ENCODE measurements at places on chromosomes 5 and 9.

DNA sequence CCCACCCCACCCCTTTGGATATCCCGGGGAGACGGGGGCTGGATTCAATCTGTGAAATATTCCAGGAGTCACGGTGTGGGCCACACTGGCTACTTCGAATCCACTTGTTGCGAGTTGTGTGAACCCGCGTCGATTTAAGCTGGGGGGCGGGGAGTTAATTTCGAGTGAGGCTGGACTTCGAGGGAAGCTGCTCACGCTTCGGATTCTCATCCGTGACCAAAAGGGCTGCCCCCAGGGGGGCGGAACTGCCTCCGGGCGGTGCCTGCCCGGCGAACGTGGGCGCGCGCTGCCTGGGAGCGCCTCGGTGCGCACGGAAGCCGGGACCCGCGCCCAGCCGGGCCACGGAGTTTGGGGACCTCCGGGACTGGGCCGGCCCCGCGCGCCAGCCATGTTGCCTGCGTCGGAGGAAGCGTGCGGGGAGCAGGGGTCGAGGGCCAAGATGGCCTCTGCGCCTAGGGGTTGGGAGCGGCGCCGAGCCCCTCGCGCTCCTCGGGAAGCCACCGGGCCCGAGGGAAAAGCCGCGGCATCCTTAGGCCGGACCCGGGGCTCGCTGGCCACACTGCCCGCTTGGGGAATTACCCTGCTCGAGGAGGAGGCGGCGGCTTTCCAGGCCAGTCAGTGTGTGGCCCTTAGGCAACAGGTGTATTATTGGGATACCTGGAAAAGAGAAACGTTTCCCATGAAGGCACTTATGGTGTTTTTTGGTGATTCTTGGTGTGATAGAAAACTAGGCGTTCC is 975 bp downstream of the OCLN start:
- peak; percentile 41 for DNase-seq

DNA sequence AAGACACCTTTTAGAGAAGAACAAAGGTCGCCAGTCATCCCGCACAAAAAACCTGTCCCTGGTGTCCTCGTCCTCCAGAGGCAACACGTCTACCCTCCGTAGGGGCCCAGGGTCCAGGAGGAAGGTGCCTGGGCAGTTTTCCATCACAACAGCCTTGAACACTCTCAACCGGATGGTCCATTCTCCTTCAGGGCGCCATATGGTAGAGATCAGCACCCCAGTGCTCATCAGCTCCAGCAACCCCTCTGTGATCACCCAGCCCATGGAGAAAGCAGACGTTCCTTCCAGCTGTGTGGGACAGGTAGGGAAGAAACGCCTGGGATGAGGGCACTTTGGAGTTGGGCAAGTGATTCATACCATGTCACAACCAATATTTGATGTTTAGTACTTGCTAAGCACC is 77.4 kb downstream of the SH3RF2 start:
- no peak for DNase-seq

- DNase-seq = no peak
Measured at GRCh38 chr9:91858213-91859030, 91.6 kb downstream of the ROR2 start.

- no peak for DNase-seq
Measured at GRCh38 chr5:173314166-173314952, 13.9 kb downstream of the STC2 start.

- no peak for DNase-seq
Measured at GRCh38 chr9:33103501-33104281, 27.2 kb upstream of the SMU1 start.

All from inflammatory macrophage treated with lipopolysaccharide for 4 hours (primary cell).